ENCODE measurements at places on chromosomes 3 and 15.

- ATAC-seq = no peak
These were observed 187.7 kb upstream of the CMC1 start for GRCh38 chr3:28053759-28054158.

GRCh38 chr3:16460273-16460672 is 53.2 kb downstream of the RFTN1 start:
- no peak for ATAC-seq

- ATAC-seq = no peak
These were observed 5.5 kb downstream of the IFT80 start for GRCh38 chr3:160393346-160394008.

- no peak for ATAC-seq
These were observed 24.2 kb upstream of the GMPPB start for GRCh38 chr3:49747792-49748480.

- ATAC-seq = no peak
These were observed 186.7 kb downstream of the SSR3 start for GRCh38 chr3:156368189-156368588.

DNA sequence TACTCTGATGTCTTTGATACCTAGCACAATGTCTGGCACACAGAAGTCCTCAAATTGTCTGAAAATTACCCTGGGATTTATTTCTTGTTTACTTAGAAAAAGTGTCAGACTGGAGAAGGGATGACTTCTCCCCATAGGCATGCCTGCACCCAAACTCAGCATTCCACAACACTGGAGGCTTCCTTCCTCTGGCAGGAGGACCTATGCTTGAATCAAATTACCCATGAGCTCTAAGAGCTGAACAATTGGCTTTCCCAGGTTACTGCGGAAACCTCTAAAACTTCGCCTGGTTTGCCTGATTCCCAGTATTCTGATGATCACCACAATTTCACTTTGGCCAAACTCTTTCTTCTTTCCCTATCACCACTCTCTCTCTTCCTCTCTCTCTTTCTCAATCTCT is 217.4 kb downstream of the DIPK2A start:
- ATAC-seq = no peak

DNA sequence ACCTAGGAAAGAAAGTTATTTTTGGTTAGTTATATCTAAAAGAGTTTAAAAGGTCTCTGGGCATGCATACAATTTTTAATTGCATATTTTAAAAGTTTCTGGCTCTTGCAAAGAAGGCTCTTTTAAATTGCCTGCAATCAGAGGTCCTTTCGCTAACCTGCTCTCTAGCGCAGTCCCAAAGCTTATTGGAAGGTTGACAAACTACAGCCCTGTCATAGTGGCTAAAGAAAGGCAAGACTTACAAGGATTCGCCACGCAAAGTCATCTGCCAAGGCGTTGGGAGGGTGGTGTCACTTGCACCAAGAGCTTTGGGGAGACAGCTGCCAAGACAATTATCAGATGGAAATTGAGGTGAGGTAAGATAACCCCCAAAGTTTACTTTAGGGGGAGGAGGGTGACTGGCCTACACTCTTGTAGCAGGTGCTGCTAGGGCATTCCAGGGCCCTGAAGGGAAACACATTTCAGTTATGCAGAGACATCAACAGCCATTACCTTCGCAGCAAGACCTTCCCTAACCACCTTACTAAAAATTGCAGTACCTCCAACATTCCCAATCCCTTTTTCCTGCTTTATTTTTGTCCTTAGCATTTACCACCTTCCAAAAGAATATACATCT is 606.2 kb downstream of the MAGI1 start:
- no peak for ATAC-seq

DNA sequence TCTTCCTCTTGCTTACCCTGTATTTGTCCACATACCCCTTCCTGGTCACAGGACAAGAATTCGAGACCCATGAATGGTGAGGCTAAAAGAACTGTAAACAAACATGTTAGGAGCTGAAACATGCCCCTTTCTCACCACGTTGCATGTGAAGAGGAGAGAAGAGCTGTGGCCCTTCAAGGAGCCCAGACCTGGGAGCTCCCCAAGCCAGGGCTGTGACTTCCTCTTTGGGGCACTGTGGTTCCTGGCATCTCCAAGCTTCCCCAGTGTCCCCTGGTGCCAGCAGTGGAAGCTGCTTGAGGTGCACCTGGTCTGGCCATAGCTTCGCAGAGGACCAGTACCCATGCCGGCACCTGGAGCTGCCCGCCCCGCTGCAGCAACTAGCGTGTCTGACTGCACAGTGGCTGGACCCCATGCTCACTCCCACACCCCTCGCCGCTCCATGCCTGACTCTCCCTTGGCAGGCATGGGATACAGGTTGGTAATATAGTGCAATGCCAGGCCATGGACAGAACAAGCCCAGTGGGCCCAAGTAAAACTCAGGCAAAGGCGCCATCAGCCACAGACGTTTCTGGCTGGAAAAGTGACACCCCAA is 9.9 kb downstream of the SPCS1 start:
- no peak for ATAC-seq

GRCh38 chr15:73679964-73680363 is 4.2 kb upstream of the CD276 start:
- ATAC-seq = no peak

GRCh38 chr3:58585005-58585786 is 8.0 kb upstream of the FAM107A start:
- ATAC-seq = peak; percentile 95

GRCh38 chr15:35750051-35750450 is 204.1 kb upstream of the DPH6 start:
- no peak for ATAC-seq

DNA sequence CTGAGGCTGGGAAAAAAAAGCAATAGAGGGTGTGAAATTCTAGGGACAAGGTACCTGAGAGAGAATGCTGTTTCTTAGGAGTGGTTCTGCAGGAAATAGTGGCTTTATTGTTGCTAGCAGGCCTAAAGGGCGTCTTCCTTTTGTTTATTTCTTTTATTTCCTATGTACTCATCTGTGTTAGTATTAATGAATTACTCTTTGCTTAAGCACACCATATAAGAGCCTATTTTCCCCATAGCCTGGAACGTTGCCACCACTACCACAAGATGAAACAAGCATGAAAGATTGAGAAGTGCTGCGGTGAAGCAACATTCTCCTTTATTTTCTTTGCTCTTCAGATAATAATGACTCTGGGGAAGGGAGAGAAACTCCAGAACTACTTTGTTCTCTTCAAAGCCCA is 21.3 kb upstream of the GOLIM4 start:
- ATAC-seq = no peak

- no peak for ATAC-seq
These were observed 229.0 kb downstream of the ITPR1 start for GRCh38 chr3:4722103-4722502.

DNA sequence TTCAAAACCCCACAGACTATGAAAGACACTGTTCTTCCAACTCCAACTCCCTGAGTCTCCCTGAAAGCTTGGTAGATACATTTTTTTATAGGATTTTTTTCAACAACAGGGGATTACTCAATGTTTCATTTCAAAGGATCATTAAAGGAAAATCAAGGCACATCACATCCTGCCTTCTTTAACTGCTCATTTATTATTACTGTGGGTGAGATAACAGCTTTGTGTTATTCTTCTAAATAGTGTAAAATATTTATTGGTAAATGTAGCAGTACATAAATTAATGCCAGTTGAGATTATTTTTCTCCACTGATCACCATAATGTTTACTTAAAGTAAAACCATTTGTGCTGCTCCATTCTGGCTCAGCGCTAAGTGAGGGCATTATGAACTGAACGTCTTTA is 57.2 kb downstream of the AGBL1 start:
- no peak for ATAC-seq

DNA sequence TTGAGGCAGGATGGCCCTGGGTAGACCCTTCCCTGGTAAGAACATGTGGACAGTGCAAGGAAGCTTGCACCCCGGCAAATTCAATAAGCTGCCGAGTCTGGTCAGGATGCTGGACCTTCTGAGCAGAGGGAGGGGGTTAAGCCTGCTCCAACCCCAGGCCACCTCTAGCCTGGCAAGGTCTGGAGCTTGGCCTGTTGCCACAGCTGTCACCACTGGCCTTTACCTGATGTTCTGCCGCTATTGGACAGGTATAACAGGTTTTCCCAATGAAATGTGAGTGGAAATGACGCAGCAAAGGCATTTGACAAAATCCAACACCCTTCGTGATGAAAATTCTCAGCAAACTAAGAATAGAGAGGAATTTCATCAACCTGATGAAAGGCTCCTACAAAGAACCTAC is 699 bp upstream of the MESP1 start:
- ATAC-seq = no peak

DNA sequence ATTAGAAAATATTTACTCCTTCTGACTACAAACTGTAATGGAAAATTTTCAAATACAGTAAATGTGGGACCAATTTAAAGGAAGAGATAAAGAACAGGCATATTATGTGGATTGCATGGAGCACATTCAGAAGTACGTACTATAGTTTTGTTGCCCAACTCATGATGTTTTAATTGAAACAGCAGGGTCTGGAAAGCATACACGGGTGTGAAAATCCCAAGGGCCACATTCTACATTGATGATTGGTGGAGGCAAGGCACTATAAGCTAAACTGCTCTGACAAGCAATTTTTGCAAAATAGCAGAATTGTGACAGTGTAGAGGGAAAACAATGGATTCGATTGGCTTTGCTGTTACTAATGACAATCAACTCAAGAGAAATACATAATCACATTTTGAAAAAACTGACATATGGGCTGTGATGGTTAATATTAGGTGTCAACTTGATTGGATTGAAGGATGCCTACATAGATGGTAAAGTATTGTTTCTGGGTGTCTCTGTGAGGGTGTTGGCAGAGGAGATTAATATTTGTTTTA is 458.6 kb downstream of the PYDC2 start:
- no peak for ATAC-seq

GRCh38 chr3:143755978-143756377 is 92.3 kb downstream of the SLC9A9 start:
- no peak for ATAC-seq

DNA sequence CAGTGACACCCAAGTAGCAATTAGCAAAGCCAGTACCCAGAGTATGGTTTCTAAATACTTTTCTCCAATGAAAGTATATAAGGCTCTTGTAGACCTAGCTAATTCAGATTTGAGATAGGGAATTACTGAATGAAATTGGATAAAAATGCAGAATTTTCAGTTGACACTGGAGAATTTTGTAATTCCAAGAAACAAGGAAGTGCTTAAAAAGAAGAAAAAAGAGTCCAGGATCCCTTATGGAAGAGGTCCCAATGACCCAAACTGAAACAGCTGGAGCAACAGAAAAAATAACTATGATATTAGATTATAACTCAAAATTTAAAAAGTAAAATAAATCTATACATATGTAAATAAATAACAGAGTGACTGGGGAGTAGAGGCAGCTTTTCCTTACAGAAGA is 335.2 kb downstream of the C3orf38 start:
- no peak for ATAC-seq

DNA sequence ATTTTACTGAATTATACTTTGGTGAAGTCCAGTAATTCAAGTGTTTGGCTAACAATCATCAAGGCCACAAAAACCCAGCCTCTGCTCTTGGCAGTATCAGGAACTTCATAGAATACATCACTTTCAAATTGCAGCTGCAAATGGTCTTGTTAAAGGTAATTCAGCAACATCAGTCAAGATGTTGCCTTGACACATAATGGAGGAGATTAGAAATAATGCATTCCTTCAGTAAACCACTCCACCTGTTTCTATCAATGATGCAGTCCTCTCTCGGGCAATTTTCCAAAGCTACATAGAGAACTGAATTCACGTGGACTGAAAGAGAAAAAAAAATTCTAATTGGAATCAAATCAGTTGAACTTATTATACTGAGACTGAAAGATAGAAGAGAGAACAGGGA is 279.3 kb downstream of the VGLL3 start:
- no peak for ATAC-seq

DNA sequence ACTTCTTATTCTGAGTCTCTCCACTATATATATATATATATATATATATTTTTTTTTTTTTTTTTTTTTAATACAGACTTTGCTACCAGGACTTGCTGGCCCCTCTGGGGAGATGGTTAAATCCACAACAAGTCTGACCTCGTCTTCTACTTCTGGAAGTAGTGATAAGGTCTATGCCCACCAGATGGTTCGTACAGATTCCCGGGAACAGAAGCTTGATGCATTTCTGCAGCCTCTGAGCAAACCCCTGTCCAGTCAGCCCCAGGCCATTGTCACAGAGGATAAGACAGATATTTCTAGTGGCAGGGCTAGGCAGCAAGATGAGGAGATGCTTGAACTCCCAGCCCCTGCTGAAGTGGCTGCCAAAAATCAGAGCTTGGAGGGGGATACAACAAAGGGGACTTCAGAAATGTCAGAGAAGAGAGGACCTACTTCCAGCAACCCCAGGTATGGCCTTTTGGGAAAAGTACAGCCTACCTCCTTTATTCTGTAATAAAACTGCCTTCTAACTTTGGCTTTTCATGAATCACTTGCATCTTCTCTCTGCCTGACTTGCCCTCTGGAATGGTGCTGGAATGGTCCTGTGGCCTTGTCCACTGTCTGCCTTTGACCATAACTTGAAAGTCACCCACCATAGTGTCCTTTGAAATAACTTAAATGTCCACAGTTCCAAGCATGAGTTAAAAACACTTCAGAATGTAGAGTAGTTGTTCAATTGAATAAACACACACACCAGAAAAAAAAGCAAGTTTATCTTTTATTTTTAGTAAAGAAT is 32.4 kb downstream of the MLH1 start:
- no peak for ATAC-seq

- ATAC-seq = no peak
These were observed 57.2 kb downstream of the SH3GL3 start for GRCh38 chr15:83504365-83504764.

GRCh38 chr15:48939648-48940047 is 24.1 kb downstream of the SHC4 start:
- ATAC-seq = no peak

- ATAC-seq = peak; percentile 7
These were observed 34.9 kb upstream of the CILP start for GRCh38 chr15:65246026-65246714.

DNA sequence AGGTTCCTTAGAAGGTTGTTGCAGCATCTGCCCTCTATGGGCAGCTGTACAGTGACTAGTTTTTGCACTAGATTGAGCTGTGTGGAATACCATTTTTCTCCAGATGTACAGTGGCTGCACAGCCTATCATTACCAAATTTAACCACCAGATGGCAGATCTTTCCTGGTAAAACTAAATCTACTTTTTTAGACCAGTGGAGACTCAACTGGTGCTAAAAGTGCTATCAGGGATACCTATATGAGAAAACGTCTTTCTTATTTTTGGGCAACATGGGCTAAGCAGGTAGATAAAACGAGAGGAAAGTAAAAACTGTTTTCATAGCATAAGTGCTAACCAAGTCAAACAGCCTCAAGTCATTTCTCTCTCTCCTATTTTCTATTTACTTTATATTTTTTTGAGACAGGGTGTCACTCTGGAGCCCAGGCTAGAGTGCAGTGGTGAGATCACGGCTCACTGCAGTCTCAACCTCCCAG is 21.2 kb downstream of the IGSF10 start:
- ATAC-seq = peak; percentile 39

- no peak for ATAC-seq
These were observed 714 bp downstream of the ECT2 start for GRCh38 chr3:172751175-172751704.

- no peak for ATAC-seq
These were observed 3.5 kb downstream of the TKT start for GRCh38 chr3:53252096-53252946.

GRCh38 chr15:44158111-44158510 is 37.0 kb downstream of the FRMD5 start:
- no peak for ATAC-seq

GRCh38 chr3:171054921-171055320 is 28.4 kb upstream of the SLC2A2 start:
- no peak for ATAC-seq

GRCh38 chr3:50317300-50317699 is 5.2 kb downstream of the HYAL2 start:
- no peak for ATAC-seq

Measured in gastroesophageal sphincter (tissue), 4 donors.